ENCODE measurements at places on chromosomes 5 and 9. TPM values are rescaled to one million over a fixed set of nuclear protein-coding genes. Genes with fewer than 3 reads are reported as not detected.
A peak's percentile ranks its signal among the peaks of the same experiment; 100 is the strongest.

DNA sequence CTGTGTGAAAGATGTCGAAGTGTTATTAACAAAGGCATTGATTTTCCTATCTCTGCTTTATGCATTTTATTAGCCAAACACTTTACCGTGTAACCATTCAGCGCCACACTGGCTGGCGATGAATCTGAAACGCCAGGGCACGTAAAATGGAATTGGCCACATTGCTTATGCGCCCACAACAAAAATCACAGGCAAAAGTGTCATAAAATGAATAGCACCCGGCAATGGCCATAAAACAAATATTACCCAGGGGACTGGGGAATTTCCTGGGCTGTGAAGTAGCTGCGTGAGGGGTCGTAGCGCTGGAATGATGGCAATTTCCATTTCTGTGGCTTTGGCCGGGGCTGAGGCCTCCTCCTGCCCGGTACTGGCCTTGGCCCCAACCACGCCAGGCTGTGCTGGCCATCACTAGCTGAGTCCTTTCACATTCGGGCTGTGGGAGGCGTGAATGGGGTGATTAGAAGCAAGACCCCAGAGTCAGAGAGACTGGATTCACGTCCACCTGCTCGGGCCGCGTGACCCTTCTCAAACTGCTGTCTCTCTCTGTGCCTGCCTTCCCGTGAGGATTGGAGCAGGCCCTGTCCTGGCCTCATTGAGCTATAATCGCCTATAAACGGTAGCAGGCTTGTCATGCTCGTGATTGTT, 254.5 kb downstream of the PBX3 start:
- no peak overlapping the region for H3K4me3 ChIP-seq
- H3K4me1 ChIP-seq: no peaks in the 10 kb centered on the region
- no peak overlapping the region for H3K27ac ChIP-seq
- H3K27me3 ChIP-seq: no peaks in the 10 kb centered on the region
- no peaks in the 10 kb centered on the region for H3K36me3 ChIP-seq
- no peak for DNase-seq

BAAT gene
- total RNA-seq: 0.26 TPM

DNA sequence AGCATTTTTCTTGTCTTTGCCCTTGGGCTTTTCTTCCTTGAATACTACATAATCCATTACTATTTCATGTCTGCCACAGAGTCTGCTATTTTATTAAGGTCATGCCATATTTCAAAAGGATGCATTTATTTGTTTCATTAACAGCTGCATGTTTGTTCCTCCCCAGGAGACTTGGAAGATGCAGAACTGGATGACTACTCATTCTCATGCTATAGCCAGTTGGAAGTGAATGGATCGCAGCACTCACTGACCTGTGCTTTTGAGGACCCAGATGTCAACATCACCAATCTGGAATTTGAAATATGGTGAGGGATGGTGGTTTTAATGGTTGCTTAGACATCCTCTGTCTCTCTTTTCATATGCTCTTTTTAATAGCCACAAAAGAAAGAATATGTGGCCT, 4.0 kb downstream of the IL7R start:
- no peaks in the 10 kb centered on the region for H3K27me3 ChIP-seq
- DNase-seq: no peak
- peaks cover 7% of the 10 kb centered on the region for H3K4me1 ChIP-seq
- no peaks in the 10 kb centered on the region for H3K36me3 ChIP-seq
- no peak overlapping the region for H3K4me3 ChIP-seq
- H3K27ac ChIP-seq: no peak overlapping the region

DNA sequence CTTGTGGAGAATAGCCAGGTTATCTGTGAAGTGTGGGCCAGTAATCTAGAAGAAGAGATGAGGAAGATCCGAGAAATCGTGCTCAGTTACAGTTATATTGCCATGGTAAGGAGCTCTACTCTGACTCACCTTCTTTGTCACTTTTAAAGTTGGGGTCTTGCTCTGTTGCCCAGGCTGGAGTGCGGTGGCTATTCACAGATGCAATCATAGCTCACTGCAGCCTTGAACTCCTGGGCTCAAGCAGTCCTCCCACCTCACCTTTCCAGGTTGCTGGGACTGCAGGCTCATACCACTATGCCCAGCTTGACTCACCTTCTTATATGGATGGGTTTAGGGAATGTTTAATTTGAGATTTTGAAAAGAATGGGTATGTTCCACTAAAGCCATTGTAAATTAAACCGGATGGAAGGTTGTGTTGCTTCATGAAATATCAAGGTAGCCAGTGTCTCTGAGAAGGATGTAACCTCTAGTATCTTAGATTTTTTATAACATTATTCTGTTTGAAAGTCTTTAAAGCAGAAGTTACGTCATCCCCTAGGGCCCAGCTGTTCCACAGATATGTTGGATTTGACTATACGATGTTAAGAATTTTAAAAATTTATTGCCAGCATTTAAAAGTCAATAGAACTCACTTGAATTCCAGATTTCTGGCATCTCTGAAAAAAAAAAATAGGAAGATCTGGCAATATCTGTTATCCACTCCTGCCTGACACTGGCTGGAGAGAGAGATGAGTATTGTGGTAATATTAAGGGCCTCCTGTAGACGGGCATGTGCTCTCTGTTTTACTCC, 5.1 kb downstream of the CNOT8 start:
- no peak overlapping the region for H3K4me3 ChIP-seq
- H3K27me3 ChIP-seq: no peaks in the 10 kb centered on the region
- DNase-seq: no peak

DNA sequence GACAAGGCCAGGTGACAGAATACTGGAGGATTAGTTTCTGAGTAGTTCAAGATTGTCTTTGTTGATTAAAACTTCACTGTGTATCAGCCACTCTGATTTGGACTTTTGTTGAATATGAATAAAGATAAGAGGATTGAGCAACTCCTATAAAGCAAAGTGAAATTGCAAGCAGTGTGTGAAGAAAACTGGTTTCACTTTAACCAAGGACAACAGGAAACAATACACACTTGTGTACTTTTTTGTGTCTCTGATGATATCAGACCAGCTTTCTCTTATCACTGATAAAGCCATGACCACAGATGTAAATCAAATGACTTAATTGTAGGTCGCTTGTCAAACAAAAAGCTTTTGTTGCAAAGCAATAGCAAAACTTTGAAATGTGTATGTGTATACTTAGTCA, 268.6 kb downstream of the FER start:
- peaks cover 3% of the 10 kb centered on the region for H3K4me1 ChIP-seq
- no peaks in the 10 kb centered on the region for H3K36me3 ChIP-seq
- H3K4me3 ChIP-seq: no peak overlapping the region
- H3K27ac ChIP-seq: peak overlapping the region; percentile 13
- H3K27me3 ChIP-seq: no peaks in the 10 kb centered on the region

DNA sequence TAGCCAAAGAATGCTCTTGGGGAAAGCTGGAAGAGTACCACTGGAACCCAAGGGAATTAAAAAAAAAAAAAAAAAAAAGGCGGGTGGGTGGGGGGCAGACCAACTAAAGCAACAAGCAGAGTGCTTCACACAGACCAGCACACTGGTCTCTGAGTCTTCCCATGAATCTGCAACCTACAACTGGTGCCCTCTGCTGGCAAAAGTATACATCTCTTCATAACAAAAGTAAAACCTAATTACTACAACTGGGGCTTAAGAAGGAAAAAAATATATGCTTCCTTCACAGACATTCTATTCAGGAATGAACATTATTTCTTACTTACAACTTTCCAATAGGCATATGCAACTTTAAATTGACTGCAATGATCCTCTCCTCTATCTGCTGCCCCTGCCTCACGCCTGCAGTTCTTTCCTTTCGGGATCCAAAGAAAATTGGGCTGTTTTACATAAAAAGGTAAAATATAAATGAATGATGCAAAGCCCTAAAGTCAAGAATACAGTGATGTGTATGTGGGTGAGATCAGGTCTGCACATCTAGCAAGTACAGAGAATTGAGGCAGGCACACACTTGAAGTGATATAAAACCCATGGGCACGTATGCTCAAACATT, 7.2 kb upstream of the KLHL3 start:
- no peak overlapping the region for H3K27ac ChIP-seq
- H3K4me1 ChIP-seq: no peaks in the 10 kb centered on the region
- no peaks in the 10 kb centered on the region for H3K27me3 ChIP-seq
- no peak overlapping the region for H3K4me3 ChIP-seq
- no peak for DNase-seq

All from GM12878 (cell line).